ENCODE measurements at places on chromosomes 11 and 22.

- no peak for DNase-seq
Observed at GRCh38 chr11:113251281-113251680, 63.1 kb upstream of the TTC12 start.

DNA sequence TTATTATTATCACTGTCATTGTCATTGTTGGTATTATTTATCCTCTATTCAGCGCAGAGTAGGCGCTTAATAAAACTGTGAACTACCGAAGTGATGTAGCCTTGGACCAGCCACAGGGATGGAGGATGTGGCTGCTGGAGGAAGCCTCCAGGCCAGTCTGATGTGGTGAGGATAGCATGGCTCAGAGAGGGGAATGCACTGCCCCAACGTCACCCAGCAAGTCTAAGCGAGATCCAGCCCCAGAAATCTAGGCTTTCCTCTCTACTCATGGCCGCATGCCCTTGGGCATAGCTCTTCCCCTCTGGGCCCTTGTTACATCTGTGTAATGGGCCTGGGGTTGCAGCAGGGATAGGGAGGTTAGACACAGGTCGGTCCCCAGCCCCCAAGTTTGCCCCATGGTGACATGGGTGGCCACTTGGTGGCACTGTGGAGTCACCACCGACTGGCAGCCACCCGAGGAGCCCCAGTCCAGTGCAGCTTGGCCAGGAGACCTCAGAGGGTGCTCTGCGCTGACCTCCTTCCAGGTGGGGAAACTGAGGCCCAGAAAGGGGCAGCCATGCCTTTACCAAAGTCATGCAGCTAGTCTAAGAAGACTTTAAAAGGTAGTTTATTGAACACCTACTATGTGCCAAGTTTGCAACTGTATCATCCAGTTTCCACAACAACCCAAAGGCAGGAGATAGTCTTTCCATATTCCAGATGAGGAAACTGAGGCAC, 395.7 kb downstream of the MN1 start:
- DNase-seq, result peak; percentile 22

DNA sequence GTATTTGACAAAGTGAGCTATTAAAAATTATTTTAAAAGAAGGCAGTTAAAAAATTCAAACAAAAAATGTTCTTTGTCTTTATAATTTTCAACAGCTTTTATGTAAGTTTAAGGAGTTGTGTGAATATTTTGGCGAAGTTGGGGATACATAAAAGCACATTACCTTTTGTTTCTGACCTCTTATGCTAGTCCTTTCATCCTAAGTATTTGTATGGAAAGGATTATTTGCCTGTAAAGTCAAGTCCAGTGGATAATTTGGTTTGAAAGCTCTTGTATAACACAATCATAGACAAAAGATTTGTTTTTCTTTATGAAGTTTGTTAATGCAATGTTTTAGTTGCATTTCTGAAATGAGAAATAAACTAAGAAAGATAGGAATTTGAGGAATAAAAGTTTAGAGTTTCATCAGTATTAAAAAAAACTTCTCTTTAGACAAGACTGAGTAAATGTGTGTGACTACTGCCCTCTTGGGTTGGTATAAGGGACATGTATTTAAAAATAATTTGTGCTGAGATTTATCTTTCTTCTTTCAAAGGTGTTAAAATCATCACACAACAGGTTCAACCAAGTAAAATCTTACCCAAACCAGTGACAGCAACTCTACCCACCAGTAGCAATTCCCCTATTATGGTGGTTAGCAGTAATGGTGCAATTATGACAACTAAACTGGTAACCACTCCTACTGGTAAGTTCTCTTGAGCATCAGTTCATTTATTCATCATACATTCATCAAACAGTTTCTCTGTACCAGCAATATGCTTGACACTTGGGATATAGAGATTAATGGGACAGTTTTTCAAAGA, 68.2 kb downstream of the EMSY start:
- no peak for DNase-seq

GRCh38 chr22:39734866-39735265, 158.7 kb downstream of the ENTHD1 start:
- no peak for DNase-seq

DNA sequence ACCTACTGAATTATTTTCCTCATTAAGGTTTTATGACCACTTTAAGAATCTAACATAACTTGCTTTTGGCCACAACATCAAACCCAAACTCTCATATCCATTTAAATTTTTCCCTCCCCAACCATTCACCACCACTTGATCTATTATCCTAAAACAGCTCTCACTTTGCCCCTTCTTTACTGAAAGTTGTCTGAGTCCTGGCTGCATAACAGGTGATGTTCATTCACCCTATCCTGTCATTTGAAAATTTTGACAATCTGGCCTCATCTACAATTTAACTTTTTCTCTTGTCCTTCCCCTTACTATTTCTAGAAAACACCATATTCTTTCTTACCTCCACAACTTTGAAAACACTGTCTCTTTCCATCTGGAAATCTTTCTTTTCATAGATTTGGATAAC, 89.3 kb downstream of the BDNF start:
- DNase-seq, result no peak

GRCh38 chr11:61712314-61712713, 32.1 kb downstream of the DAGLA start:
- no peak for DNase-seq

GRCh38 chr11:91538065-91538464, 686.6 kb upstream of the FAT3 start:
- DNase-seq, result no peak

GRCh38 chr11:66546368-66546965, at the start of gene ACTN3:
Gene ACTN3, plus strand, starts transcription at chr11:66546903. Its CDS starts 35 bp downstream, at chr11:66546938.
- DNase-seq, result no peak

DNA sequence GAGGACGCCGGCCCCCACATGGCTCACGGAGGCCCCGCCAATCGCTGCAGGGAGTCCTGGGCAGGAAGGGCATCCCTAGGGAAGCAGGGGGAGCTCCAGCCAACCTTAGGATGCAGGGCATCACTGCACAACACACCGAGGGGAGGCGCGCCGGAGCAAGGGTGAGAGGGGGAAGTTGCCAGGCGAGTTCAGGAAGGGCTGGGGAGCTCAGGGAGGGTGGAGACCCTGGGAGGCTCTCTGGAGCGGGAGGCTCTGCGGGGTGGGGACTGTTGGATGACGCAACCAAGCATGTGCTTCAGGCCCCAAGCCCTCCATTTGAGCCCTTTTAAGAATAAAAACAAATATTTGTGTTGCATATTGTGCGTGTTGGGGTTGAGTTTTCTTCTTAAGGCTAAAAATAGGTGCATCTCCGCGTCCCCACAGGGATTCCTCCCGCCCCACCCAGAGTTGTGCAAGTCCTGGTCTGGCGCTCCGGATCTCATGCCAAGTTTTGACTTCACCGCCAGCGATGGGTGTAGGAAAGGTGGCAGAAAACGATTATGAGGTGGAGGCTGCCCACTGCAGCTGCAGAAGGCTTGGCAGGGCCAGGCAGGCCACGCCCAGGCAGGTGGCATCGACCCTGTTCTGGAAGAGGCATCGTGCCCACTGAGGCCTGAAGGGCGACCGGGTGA, 65.2 kb downstream of the WNT7B start:
- DNase-seq, result peak; percentile 81

DNA sequence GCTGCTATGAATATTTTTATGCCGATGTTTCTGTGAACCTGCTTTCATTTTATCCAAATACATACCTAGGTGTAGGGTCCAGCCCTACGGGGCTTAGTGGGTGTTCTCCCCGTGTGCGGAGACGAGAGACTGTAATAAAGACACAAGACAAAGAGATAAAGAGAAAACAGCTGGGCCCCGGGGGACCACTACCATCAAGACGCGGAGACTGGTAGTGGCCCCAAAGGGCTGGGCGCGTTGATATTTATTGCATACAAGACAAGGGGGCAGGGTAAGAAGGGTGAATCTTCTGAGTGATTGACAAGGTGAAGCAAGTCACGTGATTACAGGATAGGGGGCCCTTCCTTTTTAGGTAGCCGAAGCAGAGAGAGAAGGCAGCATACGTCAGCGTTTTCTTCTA, 920.1 kb downstream of the BRD1 start:
- no peak for DNase-seq

All from LoVo (cell line).